ENCODE measurements at places on chromosomes 12 and 14.

GRCh38 chr14:100469632-100470522 lies 117.3 kb downstream of the BEGAIN start:
- no peak for DNase-seq

DNA sequence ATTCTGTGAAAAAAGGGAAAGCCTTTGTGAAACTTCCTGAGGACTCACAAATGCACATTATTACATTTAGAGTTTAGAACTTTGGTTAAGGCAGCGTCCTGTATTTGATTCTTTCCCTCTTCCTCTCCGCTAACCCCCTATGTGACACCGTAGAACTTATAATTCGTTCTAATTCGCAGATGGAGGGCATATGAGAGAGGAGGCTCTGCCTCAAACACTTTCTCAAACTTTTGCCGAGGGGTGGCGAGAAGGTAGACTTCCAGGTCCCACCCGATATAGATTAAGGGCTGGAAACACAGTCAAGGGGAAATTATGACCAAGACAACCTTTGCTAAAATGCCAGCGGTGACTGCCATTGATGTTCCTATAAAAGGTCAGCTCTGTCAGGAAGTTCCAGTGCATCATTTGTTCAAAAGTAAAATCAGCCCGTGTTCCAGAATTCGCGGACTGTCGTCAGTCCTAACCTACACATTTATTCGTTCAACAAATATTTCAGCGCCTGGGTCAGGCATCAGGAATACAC lies 904 bp upstream of the PAPOLA start:
- DNase-seq: no peak

GRCh38 chr14:71539650-71540285 lies 392.5 kb upstream of the RGS6 start:
- DNase-seq: no peak

GRCh38 chr12:46407361-46407760 lies 34.8 kb upstream of the SLC38A2 start:
- no peak for DNase-seq

GRCh38 chr14:68910540-68910939 lies 68.6 kb downstream of the ACTN1 start:
- no peak for DNase-seq

DNA sequence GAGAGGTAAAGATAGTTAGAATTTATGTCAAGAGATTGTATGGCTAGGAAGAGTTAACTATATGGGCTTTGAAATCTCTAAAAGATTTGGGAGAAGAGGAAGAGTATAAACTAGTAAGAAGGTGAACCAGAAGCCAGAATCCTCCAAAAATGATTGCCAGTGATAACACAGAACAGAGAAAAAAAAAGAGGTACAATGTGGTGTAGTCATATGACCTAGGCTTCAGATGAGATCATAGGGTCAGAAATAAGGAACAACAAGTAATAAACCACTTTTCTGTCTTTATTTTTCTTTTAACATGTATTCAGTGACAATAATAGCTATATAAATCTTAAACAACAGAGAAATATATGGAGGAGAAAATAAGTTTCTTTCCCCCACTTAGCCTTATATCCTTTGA lies 2.0 kb upstream of the NECAP1 start:
- DNase-seq: no peak

GRCh38 chr12:43318021-43318420 lies 234.0 kb downstream of the ADAMTS20 start:
- no peak for DNase-seq

DNA sequence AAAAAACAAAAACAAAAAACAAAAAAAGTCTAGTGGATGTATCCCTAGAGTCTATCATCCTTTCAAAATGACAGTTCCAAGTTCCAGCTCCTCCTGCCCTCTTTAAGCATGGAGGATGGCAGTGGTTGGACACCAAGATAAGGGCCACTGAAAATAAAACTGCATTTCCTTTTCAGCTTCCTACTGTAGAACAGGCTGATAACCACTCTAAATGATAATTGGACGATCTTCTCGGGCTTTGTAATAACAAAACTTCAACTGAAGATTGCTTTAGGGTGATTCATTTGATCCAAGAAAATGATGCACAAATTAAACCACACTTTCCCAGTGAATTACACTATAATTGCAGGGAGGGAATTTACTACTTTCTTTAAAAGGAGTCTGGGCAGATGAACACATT lies 42.2 kb upstream of the CRACR2A start:
- no peak for DNase-seq

GRCh38 chr12:115169981-115170380 lies 486.0 kb upstream of the TBX3 start:
- DNase-seq: no peak

DNA sequence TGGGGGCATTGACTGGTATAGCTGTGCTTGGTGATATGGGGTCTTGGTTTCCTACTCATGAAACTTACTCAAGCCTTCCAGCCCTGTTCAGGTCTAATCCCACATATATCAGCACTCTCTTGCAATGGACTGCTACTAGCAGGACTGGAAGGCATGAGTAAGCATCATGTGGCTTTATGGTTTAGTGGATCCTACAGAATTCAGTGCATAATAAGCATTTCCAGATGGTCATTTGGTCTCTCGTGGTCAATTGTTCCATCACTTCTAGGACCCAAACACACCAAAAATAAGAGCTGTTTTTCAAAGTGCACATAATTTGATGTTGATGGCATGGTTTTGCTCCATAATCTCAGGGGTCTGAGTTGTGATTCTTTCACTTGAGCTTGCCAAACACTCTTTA lies 114.4 kb downstream of the LMNTD1 start:
- DNase-seq: no peak

GRCh38 chr12:26622601-26623000 lies 210.4 kb downstream of the ITPR2 start:
- DNase-seq: no peak

GRCh38 chr14:59208224-59208814 lies 19.9 kb downstream of the DAAM1 start:
- DNase-seq: no peak

- no peak for DNase-seq
These were observed 671 bp upstream of the AQP2 start for GRCh38 chr12:49949866-49950265.

GRCh38 chr14:89983375-89983774 lies 27.6 kb downstream of the TDP1 start:
- no peak for DNase-seq
